ENCODE measurements at places on chromosomes 3 and 15.

GRCh38 chr15:69524296-69524695, 71.7 kb downstream of the RPLP1 start:
- DNase-seq: no peak

DNA sequence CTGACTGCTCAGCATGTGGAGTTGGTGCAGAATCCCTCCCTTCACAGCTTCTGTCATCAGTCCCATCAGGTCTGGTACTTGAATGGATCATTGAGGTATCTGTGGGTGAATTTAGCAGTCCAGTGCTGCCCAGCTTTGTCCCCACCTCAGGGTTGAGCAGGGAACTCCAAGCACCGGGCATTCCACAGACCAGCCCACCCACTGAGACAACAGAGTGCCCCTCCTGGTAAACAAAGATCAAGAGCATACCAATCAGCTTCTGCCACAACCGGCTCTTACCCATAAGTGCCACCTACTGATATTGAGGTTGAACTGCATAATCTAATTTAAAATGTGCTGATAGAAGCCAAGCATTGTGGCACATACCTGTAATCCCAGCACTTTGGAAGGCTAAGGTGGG, 57.1 kb upstream of the FXR1 start:
- DNase-seq: no peak

DNA sequence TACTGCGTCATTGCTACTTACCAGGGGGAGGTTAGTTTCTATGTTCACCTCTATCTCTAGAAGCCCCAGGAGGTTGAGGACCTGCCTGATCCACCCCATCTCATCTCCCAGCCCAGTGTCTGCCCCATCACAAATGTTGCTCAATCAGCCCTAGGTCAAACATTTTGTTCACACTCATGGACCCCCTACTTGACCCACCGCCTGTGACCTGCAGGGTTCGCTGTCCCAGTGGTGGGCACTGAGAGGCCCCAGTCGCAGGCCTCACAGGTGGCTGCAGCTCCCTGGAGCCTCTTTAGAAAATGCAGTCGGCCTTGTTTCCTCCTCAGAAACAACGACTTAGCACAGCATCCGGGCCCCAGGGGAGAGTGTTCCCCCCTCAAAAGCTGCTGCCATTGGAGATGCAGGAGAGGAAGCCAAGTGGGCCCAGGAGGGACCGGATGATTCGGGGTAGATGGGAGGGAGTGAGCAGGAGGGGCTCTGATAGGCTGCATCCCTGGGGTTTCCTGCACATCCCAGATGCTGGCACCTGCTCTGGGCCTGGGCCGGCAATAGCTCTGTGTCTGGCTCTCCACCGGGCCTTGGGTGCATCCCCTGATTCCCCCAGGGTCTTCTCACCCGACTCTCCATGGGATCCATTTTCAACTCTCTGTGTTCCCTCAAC, 18.4 kb upstream of the INSYN1 start:
- no peak for DNase-seq

- DNase-seq: no peak
Measured at GRCh38 chr3:182644790-182645433, 148.4 kb upstream of the ATP11B start.

- DNase-seq: no peak
Measured at GRCh38 chr3:115789481-115789880, 166.2 kb downstream of the GAP43 start.

- no peak for DNase-seq
Measured at GRCh38 chr3:196754091-196754981, 14.7 kb downstream of the PAK2 start.

DNA sequence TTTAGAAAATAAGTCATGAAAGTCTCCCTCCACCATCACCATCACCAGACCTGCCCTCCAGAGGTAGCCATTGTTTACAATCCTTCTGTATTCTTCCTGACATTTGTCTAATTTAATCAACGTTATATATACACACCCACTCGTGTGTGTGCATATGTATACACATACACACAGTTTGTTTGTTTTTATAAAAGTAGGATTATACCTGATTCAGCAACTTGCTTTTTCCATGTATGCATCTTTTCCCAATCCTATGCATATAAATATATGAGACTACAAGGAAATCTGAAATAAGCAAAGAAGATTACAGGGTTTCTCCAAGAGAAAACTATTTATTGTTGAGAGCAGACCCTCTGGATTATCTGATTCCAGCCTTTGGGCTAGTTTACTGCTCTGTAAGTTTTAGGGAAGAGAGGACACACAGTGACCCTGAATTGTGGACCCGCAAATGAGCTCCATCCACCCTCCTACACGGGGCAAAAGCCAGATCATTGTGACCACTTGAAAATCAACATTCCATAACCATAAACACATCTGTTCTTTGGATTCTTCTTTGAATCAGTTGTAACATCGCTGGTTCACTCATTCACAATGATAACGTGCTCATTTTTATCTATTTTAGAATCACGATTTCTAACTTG, 104.3 kb downstream of the CPN2 start:
- DNase-seq: no peak

- no peak for DNase-seq
Measured at GRCh38 chr15:26091184-26091583, 228.1 kb upstream of the ATP10A start.

DNA sequence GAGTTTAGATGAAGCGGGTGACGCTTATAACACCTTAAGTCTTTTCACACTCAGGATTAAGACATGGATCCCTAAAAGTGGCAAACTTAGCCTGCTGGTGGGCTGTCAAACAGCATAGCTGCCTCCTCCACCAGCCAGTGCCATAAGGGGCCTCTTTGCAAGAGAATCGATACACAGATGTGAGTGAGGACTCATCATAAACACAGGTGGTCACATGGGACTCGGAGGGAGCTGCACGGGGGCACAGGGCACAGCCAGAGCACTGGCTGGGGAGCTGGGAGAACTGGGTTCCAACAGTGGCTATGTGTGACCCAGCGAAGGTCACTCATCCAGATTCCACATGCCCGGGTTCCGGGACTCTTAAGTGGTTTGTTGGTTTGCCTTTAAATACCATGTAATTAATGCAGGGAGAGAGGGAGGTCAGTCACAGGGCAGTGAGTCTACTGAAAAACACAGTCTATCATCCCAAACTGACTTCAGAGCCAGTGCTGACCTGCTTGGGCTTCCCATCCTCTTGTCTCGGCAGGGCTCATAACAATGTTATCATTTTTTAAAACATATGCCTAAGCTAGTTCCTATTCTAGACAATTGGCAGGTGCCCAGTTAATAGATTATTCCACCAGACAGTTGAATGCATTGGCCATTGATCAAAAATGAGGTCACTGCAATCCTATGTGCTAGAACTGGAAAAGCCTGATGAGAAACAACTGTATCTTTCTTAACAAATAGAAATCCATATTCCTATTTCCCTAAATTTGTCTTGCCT, 51.8 kb downstream of the SLC12A8 start:
- DNase-seq: no peak

DNA sequence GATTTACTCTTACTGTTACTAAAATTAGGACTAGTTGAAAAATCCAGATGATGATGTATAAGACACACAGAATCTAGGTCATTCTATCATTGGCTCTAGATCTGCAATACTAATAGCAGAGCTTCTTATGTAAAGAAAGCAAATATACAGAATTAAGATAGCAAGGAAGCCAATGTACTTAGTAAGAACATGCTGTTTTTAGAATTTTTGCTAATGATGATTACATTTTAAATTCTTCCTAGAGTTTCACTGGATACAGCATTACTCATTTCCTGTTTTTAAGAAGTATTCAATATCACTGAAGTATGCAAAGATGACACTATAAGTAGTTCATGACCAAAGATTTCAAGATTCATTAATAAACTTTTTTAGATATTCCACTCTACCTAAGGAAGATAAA, 60.7 kb downstream of the CFAP20DC start:
- DNase-seq: no peak

GRCh38 chr15:53193149-53193548, 403.0 kb upstream of the ONECUT1 start:
- no peak for DNase-seq

DNA sequence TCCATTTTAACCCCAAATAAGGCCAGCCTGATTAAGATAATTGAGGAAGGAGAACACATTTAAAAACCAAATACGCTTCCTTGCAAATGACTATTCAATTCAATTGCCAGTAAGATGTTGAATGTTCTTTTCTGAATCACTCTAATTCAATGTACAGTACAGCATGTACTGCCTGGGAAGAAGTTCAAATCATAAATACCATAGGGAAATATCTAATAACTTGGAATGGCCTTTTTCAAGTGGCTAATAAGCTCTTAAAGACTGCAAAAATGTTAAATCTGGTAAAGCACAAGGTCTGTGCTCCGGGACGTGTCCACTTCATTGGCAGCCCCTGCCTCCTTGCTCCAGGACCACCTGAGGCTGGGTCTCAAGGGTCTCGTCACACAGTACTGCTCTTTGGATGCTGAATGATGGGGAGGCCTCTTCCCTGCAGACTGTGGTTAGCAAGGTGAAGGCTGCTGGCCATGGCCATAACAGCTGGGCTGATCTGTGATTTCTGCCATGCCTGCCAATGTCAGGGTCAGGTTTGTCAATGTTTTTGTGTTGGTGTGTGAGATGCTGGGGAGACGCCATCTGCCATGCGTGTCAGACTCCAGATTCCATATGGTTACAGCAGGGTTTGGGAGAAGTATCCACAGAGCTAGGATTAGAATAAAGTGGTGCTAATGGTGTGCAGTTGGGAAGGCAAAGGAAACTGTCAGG, 300.5 kb downstream of the ADAMTS17 start:
- no peak for DNase-seq

- DNase-seq: no peak
Measured at GRCh38 chr3:16860234-16860633, 24.5 kb upstream of the PLCL2 start.

DNA sequence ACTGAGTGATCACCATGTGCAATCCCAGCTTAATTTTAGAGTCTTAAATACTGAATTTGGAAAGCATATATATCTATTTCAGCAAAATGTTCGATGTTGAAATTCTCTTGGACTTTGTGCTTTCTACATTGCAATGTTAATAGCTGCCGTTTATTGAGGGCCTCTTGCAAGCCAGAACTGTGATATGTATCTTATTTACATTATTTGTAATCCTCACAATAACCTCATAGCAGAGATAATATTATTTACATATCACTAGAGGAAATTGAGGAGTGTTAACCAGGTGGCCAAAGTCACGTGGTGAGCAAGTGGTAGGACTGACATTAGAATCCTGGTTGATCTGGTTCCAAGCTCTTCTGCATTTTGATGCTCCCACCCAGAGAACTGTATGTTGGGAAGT, 254.1 kb downstream of the SLC9A9 start:
- DNase-seq: no peak

DNA sequence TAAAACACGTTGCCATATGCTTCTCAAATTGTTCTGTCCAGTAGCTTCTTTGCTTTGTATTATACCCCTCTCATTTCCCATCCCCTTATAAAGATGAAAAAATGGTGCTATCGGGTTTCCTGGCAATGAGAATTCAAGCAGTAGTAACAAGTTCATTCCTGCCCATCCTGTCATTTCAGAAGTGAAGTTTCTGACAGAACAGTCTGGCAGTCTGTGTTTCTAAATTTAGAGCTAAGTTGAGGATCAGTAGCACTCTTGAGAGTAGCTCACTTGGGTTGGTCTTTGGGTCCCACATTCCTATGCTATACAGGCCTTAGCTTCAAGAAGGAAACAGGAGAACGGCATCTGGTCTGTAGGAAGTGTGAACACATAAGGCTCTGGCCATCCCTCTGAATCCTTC, 134.6 kb downstream of the GHSR start:
- no peak for DNase-seq

DNA sequence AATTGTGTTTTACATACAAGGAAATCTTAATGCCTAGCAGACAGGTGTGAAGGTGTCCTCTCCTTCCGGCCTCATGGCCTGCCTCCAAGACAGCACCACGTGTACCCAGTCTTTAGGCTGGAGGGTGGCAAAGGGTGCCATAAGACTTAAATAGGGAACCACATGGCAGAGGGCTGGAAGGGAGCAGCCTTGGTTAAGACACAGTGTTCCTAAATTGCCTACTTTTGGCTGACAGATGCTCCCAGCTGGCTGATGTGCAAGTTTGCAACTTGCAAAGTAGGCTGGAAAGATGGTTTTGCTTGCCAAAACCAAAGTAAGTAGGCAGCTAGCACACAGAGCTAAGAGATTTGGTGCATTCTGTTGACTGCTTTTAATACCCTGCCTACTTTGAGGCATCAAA, 45.2 kb downstream of the CCNB2 start:
- no peak for DNase-seq

DNA sequence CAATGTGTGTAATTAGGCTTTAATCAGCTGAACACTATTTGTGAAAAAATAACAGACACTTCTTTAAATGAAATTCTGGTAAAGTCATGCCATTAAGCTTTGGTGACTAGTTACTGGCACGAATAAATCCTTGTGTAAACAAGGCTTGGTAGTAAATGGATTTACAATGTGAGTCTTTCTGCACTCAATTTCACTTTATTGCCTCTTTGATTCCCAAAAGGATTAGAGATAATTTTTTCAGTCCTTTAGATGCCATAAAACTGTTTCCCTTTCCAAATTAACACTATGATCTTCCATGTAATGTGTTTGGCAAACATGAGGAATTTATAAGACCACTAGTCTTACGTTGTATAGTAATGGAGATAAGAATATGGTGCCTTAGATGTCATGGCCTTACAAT, 339.5 kb upstream of the DNAJC19 start:
- no peak for DNase-seq

DNA sequence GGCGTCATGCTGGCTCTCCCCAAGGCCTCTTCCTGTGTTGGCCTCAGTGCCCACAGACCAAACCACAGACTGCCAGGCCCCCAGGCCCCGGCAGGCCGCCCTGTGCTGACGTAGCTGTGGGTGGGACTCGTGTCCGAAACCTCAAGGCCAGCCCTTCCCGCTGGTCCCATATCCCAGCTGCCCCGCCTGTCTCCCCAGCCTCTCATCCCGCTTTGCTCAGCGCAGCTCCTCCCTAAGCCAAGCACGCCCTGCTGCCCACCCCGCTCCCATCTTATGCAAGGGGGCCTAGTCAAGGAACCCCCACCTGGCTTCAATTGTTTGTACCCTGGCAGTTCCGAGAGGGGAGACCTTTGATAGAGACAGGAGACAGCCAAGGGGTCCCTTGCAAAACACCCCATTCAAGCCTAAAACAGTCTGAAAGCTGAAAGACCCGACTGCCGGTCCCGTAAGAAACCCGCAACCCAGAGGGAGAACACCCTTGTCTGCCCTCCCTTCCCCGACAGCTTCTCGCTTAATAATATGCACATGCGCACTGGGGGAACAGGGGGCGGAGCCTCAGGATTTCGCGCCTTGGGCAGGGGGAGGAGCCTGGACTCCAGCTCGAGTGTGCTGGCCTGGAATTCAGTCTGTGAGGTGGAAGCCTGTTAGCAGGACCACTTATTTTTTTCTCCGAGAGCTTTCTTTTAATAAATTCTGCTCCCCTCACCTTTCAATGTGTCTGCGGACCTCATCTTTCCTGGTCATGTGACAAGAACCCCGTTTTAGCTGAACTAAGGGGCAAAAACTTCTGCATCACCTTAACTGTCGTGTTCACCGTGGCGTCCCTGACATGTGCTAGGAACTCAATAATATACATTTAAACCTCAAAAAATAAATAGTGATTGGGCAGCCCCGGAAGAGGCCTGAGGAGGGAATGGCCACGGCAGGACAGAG, 17.2 kb downstream of the TNFAIP8L3 start:
- peak; percentile 41 for DNase-seq

Measured in activated T-cell treated with anti-CD3 and anti-CD28 coated beads, Interleukin-2, amount 50 U/mL, for 1 hour (primary cell).